CD4-positive, alpha-beta T cell (primary cell): ENCODE measurements at places on chromosomes 6 and 20.

- no peak for DNase-seq
These were observed at the start of gene DEFB128 for GRCh38 chr20:189611-190010. DEFB128 (minus strand) TSS chr20:189711; CDS start chr20:189623, 88 bp downstream.

DNA sequence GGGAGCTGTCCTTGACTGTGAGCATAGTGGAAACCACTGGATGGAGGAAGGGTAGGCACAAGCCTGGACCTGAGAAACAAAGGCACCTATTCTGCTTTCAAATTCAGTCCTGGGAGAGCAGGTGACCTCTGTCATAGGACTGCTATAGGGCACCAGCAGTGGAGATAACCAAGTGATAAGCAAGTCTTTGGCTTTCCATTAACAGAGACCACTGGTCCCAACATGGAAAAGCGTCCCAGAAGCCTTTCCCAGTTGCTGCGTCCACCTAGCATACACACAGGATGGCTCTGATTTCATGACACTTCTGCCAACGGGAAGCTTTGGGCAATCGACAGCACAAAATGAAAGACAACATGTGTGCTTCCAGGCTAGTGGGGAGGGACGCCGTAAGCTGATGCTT is 8.9 kb downstream of the SLC22A3 start:
- DNase-seq = no peak

- no peak for DNase-seq
These were observed 172.4 kb upstream of the PDE10A start for GRCh38 chr6:165835410-165835851.

- no peak for DNase-seq
These were observed 55.1 kb downstream of the KIAA0408 start for GRCh38 chr6:127404133-127404532.

DNA sequence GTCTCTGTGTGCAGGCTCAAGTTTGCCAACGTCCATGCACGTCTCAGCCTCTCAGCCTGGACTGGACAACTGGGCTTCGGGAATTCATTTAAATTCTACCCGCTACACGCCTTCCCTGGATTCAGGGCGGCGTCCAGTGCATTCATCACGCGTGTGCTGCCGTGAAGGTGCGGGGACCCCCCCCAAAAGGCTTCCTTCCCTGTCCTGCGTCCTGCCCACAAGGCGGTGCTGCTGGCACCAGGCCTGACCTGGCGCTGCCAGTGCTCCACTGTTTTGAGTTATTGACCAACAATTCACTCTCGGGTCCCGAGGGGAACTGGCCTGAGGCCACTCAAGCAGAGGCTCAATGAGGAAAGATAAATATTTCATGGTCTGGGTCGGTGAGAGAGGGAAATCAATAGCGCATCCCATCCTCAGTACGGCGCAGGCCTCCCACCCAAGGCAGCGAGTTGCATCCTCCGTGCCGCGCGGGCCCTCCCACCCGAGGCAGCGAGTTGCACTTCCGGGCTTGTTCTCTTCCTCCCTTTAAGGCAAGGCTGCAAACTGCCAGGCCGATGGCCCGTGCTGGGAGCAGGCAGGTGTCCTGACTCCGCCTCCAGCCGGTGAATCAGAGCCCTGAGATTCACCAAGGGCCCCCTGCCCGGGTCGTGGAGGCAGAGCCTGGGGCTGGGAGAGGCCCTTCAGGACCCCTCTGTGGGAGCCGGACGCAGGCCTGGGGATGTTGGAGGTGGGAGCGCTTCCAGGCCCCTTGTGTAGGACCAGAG is 22.8 kb upstream of the BHLHE23 start:
- DNase-seq = no peak

- no peak for DNase-seq
These were observed 56.3 kb downstream of the TSHZ2 start for GRCh38 chr20:53028337-53029007.

DNA sequence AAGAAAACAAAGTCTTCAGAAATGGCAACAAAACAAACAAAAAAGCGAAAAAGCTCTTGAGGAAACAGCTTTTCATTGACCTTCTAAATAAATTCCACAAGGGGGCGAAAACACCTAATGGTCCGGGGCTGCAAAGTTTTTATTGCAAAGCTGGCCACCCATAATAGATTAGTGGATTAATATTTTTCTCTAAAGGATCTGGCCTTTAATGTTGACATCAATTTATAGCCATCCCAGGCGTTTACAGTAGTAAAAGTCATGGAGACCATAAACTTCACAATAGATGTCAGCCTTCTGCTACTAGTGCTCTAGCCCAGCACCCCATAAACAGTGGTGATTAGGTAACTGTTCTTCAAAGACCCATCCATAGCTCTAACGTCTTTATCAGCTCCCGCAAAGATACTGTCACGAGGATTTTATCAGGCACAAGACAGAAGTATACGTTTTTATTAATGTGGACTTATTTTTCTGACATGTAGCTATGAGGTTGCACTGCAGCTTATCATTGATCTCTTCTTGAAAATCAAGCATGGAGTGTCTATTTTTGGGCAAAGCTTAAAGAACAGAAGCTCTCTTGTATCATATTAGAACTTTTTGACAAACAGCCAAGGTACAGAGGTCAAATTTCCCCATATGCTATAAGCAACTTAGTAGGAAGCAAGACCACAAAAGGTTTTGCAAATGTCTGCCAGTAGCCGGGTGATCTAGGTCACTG is 4.7 kb downstream of the CITED2 start:
- DNase-seq = no peak

DNA sequence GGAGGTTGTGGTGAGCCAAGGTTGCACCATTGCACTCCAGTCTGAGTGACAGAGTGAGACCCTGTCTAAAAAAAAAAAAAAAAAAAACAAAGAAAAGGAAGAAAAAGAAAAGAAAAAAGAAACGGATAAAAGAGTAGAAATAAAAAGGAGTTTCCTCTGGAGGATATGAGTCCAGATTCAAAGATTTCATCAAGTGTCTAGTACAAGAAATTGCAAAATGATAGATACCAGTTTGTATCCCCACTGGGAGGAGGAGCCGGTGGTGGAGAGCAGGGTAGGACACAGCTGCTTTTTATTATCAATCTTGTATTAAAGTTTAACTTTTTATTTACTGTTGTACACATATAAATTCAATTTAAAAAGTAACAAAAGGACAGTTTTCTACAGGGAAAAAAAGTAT is 113.9 kb downstream of the BMP7 start:
- no peak for DNase-seq

GRCh38 chr20:57598060-57598459 is 22.2 kb downstream of the ZBP1 start:
- no peak for DNase-seq

DNA sequence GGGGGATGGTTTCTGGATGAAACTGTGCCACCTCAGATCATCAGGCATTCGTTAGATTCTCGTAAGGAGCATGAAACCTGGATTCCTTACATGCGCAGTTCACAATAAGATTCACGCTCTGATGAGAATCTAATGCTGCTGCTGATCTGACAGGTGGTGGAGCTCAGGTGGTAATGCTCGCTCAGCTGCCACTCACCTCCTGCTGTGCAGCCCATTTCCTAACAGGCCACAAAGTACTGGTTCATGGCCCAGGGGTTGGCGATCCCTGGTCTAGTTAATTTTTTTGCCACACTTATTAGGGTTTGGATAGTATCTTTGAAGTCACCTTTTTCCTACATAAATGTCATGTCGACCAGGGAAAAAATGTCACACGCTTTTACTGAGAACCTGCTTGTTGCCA is 96.8 kb upstream of the MLIP start:
- no peak for DNase-seq

DNA sequence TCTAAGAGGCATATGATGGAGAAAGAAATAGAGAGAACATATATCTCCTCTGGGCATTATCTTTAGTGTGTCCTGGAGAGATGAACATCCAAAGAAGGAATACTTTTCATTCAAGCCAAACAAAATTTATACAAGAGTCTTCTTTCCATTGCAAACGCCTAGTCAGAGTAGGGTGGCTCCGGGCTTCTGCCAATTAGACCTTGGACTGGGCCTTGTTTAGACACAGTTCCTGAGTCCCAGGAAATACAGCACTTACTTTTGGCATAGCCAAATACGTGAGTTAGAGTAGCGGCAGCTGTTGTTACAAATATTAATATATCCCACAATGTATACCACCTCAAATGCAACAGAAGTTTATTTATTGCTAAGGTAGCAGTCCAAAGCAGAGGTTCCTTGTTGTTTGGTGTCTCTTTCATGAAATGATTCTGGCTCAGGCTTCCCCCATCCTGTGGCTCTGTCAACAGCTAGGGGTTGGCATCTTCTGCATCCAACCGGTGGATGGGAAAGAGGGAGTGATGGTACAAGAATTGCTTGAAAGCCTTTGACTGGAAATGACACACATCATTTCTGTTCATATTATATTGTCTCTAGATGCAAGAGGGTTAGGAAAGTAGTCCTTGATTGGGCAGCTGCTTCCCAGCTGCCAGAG is 148.0 kb upstream of the SPACA1 start:
- DNase-seq = no peak

DNA sequence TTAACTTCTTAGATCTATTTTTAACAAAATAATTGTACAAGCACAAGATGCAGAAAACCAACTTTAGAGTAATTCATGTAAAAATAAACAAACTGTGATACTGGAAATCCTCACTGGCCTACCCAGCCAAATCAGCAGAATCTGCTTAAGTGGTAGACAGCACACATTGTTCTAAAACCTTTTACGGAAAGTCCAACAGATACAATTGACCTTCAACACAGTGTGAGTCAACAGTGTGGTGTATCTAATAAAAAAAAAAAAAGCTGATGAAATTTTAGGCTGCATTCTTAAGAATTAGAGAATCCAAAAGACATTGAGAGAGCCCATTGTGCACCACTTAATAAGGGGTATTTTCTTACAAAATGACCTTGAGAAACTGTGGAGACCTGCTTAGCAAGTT is 174.5 kb downstream of the COL21A1 start:
- DNase-seq = no peak

GRCh38 chr6:159729598-159730331 is 2.5 kb downstream of the WTAP start:
- peak; percentile 27 for DNase-seq

- no peak for DNase-seq
These were observed 97.5 kb downstream of the TAF4 start for GRCh38 chr20:61968036-61968810.

GRCh38 chr6:150499882-150500312 is 99.8 kb upstream of the PLEKHG1 start:
- DNase-seq = no peak

- no peak for DNase-seq
These were observed 15.3 kb upstream of the ABRACL start for GRCh38 chr6:139013185-139013800.

GRCh38 chr20:8212286-8212685 is 80.2 kb downstream of the PLCB1 start:
- no peak for DNase-seq

GRCh38 chr6:166325383-166326042 is 16.8 kb downstream of the SFT2D1 start:
- no peak for DNase-seq

GRCh38 chr6:138979365-138979764 is 8.7 kb downstream of the REPS1 start:
- DNase-seq = no peak

- DNase-seq = peak; percentile 33
These were observed 75.5 kb downstream of the ZDHHC14 start for GRCh38 chr6:157456524-157456829.

DNA sequence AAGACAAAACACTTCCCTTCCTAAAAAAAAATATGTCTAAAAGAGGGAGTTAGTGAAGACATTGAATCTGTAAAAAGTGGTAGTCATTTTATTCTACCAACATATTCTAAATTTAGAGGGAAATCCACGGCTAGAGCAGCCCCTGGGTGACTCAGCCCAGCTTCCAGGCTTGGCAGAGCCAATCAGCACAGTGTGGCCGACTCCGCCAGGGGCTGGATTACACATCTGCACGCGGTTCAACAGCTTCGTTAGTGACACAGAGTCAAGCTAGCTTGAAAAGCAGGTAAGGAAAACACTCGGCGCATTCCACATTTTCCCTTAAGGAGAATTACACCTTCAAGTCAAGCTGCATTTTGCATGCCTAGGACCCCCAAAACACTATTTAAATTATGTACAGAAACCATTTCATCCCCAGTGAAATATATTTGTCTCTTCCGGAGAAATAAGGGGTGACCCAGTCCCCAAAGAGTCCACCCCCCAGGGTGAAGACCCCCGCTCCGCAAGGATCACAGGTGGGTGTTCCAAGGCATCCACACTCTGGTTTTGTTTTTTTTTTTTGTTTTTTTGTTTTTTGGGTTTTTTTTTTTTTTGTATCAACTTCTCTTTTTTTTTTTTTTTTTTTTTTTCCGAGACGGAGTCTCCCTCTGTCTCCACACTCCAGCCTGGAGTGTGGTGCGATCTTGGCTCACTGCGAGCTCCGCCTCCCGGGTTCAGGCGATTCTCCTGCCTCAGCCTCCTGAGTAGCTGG is 58.4 kb upstream of the ARID1B start:
- no peak for DNase-seq

DNA sequence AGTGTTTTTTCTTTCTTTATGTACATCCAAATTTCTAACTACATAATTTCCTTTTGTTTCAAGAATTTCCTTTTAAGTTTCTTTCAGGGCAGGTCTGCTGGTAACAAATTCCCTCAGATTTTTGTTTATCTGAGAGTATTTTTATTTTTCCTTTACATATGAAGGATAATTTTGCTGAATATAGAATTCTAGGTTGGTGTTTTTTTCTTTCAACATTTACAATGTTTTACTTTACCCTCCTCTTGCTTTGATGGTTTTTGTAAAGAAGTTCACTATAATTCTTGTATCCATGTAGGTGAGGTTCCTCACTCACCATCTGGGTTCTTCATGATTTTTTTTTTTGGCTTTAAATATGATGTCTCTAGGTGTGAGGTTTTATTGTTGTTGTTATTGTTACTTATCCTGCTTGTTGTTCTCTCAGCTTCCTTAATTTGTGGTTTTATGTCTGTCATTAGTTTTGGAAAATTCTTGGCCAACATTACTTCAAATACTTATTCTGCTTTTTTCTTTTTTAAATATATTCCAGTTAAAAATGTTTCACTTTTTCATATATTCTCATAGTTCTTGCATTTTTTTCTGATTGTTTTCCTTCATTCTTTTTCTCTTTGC is 580.1 kb upstream of the CITED2 start:
- DNase-seq = no peak

GRCh38 chr20:61254881-61255626 is 3.0 kb downstream of the CDH4 start:
- DNase-seq = no peak

DNA sequence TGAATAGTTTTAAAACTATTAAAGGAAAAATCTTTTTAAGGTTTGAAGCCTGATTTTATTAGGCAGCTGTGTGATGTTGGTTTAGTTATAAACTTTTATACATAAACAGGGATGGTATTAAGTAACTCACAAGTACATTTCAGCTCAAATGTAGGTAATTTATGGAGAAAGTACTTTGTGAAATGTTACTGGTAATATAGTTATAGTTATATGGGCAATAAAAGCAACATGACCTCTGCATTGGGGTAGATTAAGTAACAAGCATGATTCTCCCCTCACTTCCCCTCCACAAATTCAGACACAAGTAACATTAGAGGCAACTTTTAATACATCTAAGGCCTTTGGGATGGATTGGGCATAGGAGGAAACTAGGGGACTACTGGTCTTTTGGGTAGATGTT is 154.3 kb upstream of the ID4 start:
- DNase-seq = no peak

GRCh38 chr20:19511931-19512330 is 246.1 kb upstream of the RIN2 start:
- DNase-seq = no peak

- DNase-seq = no peak
These were observed 128.8 kb downstream of the PHACTR1 start for GRCh38 chr6:12845224-12846004.

GRCh38 chr20:37349517-37350491 is 3.9 kb downstream of the SRC start:
- DNase-seq = no peak

- DNase-seq = no peak
These were observed 27.9 kb upstream of the ZFP64 start for GRCh38 chr20:52219441-52219840.
